Activated CD4-positive, CD25-positive, alpha-beta regulatory T cell (primary cell): ENCODE measurements at places on chromosomes 1 and 21.

GRCh38 chr21:44419679-44420078, 35.6 kb upstream of the LRRC3 start:
- DNase-seq, result no peak

DNA sequence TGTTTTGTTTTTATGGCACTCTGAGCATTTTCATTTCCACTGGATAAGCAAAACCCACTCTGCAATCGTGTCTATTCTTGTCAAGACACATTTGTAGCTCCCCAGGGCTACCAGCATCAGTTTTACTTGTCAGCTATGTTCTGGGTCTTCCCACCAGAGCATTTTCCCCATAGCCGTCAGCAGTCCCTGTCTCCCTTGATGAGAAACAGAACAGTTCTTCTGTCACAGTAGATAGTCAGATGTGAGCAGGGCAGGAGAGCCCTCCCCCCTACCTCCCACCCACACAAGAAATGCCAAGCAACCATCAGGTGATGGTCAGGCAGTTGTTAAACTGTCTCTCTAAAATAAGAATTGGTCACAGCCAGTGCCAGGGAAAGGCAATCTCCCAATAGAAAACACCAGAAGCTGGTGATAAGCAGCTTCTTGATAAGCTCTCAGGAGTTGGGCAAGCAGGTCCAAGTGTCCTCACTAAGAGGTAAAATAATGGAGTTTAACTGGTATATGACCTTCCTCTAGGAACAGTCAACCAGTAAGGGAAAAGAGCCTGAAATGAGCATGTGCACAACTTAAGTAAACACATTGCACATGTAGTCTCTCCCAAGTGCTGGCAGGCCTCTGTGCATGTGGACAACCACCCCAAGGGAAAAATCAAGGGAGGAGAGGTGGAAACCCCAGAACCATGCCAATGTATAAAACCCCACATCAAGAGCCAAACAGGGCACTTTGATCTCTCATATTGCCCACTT, 208.2 kb downstream of the S1PR1 start:
- no peak for DNase-seq

DNA sequence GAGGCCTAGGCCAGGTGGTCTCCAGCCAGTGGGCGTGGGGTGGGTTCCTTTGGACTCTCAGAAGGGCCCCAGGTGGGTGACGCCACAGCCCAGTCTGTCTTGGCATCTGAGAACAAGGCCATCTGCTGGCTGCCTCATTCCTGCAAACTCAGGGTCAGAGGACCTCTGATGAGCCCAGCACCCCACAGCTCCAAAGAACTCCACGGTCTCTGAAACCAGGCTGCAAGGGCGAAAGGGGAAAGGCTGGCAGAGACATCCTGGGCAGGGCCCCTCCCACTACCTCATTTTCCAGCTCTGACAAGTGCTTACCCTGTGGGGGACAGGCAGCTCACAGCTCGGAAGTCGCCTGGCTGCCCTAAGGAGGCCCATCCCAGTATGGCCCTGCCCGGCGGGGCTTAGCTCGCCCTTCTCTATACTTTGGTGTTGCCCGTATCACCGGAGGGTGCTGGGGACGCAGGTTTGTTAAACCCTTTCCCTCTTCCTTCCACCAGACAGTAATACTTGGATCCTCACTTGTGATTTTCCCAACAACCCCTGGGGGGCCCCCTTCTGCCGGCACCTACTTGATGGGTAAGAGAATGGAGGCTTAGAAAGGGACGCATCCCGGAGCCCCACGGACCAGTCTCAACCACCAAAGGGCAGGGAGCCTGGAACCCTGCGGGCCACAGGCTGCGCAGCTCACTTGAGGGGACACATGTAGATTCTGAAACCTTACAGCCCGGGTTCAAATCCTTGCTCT, 10.9 kb upstream of the EDN2 start:
- DNase-seq, result no peak

GRCh38 chr21:42320791-42321190, 5.6 kb upstream of the TFF3 start:
- no peak for DNase-seq

GRCh38 chr1:89337903-89338302, 26.0 kb upstream of the GBP6 start:
- DNase-seq, result no peak

GRCh38 chr1:197844651-197845050, 57.8 kb upstream of the C1orf53 start:
- DNase-seq, result no peak

DNA sequence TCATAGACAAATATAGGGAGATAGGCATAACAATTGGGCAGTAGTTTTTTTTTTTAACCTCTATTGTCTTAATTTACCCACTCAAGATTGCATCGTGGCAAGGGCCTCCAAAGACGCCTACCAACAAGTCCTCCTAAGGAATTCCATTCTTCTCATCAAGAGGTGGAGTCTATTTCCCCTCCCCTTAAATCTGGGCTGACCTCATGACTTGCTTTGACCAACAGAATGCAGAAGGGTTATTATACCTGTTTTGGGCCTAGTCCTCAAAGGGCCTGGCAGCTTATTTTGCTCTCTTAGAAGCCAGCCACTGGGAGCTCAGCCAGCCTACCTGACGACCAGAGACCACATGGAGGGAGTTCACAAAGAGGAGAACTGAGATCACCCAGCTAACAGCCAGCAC, 92.3 kb downstream of the COQ8A start:
- no peak for DNase-seq

DNA sequence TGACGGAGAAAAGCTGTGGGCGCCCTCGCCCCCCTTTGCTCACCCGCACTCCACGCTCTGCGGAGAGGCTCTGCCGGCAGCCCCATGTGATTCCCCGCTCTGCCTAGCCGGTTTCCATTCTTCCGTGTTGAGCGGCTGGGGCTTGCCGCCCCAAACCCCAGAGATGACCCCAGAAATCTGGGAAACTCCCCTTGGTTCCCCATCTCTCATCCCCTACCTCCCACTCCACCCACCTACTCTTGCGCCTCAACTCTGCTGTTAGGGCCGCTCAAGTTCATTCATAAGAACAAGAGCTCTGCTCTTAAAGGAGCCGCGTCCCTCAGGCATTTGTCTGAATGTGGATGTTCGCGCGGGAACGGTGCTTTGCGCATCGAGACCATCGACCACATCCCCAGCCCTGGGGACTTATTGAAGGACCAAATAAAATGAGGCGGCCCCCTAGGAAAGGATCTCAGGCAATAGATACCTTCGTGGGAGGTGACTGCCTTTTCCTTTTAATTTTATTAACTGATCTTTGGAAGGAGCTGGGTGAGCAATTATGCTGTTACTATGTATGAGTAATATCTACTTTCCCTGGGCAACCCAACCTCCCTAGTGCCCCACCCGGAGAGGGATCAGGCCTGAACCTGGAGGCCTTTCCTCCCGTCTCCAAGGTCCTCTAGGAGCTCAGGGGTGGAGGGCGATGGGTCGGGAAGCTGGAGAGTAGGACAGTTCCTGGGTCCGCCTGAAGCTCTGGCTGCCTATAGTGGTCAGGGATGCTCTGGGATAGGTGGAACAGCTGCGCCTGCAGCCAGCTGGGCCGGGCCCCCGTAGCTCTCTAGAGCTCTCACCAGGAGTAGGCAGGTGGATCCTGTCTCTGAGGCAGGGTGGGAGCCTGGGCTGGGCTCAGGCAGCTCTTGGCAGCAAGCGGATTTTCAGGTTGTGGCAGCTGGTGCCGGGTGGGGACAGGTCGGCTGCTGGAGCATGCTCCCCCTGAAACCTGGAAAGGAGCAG, 898 bp downstream of the MFSD2A start:
- DNase-seq, result no peak

DNA sequence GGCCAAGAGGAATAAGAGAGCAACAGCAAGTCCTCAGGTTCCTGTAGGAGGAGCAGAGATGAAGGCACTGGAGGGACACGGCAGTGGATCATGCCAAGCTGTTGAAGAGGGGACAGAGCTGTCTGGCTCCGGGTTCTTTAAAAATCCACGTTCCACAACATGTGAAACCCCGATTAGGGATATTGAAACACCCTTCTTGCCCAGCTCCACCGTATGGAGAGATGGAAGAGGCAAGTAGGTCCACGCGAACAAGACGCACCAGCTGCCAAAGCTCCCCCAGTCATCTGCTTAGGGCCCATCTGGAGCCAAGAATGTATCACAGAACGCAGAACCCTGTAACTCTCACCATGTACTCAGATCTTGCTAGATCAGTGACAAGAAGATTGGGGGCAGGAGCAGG, 3.9 kb downstream of the C1orf198 start:
- no peak for DNase-seq

DNA sequence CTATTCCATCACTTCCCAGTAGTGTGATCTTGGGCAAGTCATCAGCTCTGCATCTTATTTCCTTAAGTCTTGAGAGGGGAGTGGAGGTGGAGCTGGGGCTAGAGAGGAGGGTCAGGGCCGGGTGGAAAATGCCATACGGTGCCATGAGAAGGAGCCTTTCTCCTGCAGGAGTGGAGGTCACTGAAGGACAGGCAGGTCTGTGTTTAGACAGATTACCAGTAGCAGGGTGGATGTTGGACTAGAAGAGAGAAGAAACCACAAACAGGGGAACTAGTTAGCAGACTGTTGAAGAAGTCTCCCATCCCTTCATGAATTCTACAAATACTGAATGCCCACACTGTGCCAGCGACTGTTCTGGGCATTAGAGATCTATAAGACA, 13.9 kb upstream of the CPT2 start:
- no peak for DNase-seq

DNA sequence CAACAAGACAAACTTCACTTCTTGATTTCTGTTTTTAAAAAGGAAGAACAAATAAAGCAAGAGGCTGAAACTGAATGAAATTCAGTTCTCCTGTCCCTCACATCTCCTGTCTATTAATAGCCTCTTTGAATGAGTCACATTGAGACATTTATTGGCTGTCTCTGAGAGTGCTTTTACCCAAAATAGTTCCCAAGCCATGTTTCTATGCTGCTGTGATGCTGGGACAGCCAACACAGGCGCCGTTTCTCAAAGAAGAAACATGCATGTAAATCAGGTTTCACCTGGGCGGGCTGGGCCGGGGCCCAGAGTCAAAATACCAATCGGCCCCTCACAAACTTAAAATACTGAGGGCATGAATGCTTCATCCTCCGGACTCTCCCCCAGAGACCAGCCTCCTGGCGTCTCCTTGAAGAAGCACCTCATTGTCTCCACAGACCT, 105.2 kb downstream of the EDEM3 start:
- DNase-seq, result no peak

DNA sequence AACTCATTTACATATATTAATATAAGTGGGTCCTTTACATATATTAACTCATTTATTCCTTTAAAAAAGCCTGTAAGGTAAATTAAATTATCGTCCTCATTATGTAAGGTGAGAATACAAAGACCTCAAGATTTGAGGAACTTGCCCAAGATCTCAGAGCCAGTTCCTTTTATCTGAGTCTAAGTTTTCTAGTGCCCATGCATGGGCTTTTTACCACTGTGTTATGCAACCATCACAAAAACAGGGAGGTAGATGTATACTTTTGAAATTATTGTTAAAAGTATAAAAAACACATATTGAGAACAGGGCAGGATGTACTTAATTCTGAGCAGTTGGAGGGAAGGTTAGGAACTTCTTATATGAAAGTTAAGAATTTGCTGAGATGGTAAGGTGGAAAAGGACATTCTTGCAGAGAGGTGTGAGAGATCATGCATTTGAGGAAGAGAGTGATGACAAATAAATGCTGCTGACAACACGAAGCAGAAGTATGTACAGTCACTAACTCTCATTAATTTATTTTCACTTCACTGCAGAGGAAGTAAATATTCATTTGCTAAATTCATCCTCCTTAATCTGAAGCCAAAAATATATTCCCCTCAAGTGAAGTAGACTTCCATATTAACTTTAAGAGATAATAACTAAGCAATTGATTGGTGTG, 28.9 kb upstream of the LYPLAL1 start:
- no peak for DNase-seq

GRCh38 chr1:27622828-27623227, 12.2 kb downstream of the FGR start:
- DNase-seq, result no peak

DNA sequence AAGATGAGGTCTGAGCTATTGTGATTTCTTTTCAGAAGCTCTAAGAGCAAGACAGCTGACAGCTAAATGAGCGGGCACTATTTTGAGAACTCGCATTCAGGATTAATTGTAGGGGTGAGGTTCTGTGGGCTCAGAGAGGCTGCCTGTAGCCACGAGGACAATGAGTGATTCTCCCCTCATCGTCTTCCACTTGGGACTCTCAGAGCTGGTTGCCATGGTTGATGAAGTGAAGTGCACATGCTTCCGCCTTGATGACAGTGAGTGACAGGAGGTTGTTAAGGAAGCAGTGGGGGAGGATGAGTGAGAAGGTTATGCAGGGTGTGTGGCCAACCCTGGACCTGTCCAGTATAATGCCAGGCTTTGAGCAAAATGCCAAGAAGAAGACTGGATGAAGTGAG, 341.7 kb downstream of the PCP4 start:
- DNase-seq, result no peak

DNA sequence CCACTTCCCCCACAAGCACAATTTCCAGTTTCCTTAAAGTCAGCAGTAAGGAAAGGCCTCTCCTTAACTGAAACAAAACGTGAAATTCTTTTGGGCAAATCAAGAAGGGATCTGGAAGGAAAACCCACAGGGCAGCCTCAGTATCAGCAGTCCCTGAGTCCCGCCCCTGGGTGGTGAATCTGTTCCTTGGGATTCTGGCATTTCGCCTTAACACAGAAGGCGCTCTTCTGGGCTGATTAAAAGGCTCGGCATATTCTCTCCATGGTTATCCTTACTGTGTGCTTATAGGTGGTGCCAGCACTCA, 12.2 kb upstream of the RAB4A start:
- DNase-seq, result no peak

- DNase-seq, result no peak
Observed at GRCh38 chr1:3133686-3134085, 64.7 kb downstream of the PRDM16 start.

DNA sequence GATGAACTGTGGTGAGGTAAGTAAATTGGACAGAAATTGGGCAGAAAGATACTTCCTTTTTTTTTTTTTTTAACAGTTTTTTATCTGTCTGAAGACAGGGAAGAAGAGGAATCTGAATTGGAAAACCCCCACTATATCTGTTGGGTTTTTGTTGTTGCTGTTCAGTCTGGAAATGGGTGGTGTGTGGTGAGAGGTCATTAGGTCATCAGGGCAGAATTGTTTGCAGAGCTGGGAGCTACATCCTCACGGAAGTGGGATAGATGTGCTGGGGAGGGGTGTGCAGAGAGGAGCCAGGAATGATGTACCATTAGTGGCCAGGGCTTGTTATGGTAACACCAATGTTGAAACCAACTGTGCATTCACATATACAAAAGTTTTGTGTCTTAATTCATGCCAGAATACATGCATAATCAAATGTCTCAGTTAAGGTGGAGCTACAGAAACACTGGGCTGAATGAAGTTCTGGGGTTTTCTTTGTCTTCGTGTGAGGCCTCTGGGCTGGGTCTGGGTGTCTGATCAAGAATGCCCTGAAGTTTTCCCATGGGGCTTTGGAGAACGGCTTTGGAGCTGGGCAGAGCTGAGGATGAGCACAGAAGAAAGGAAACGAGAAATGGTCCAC, 12.4 kb downstream of the USP25 start:
- no peak for DNase-seq

GRCh38 chr1:220901881-220902280, 22.6 kb downstream of the HLX start:
- DNase-seq, result no peak

DNA sequence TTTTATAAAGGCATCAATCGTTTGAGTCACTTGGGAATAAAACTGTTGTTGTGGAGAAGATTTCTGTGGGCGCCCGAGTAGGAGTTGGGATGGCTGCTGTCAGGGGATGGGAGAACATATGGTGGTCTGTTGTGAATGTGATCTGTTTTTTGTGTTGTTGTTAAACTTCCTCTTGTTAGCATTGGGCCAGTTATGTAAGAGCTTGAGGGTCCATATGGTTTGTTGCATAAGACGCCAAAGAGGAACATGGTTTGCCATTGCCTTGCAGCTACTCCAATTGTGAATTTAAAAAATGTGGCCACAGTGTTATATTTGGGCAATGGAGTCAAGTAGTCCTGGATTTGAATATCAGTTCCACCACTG, 136.1 kb upstream of the JUN start:
- no peak for DNase-seq
